ENCODE measurements at places on chromosomes 5 and 9.

DNA sequence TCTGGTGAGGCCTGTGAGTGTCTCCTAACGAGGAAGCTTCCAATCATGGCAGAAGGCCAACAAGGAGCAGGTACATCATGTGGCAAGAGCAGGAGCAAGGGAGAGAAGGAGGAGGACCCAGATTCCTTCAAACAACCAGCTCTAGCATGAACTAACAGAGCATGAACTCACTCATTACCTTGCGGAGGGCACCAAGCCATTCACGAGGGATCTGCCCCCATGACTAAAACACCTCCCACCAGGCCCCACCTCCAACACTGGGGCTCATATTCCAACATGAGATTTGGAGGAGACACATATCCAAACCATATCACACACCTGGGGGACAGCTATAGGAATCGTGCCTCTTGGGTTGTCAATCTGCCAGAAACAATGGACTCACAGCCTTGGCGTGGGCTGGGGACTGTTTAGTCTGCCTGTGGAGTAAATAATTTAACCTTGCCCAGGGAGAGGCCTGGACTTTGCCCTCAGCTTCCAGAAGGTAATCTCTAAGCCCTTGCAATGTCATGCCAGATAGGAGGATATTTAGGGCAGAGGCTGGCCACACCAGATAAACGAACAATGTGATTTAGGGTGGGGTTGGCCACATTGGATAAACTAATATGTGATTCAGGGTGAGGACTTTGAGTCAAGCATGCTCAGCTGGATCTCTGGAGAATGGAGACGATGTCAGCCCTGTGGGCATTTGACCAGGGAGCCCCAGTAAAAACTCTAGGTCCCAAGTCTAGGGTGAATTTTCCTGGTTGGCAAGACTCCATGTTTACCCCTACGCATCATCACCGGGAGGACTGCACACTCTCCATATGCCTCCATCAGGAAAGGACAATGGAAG lies 13.6 kb upstream of the VDAC1 start:
- no peak for DNase-seq

DNA sequence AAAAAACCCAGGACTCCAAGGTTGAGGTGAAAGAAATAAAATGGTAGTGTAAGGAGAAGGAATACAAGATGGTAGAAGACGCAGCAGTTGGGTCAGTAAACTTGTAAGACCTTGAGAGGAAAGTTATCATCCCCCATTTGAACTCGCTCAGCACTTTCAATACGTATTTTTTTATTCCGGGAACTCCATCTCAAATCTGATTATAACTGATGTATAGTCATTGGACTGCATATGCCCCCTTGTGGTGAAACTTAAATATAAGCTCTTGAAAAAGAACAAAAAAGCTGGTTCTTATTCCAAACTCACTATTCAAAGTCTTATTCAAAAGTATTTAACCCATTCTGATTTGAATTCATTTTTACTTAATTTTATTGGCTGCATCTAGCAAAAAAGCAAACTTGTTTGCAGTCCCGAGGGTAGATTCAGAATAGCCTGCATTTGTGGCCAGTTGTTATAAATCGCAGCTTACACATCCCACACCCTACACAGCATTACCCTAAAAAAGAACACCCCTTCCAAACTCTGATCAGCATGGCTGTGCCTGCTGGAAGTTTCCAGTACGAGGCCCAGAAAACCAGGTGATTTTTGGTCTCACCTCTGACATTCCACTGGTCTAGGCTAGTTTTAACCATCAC lies 118.0 kb downstream of the ESM1 start:
- DNase-seq: no peak

- DNase-seq: no peak
Measured at GRCh38 chr9:126495411-126496180, 118.1 kb upstream of the LMX1B start.

- DNase-seq: no peak
Measured at GRCh38 chr5:68531970-68532369, 316.4 kb downstream of the PIK3R1 start.

- DNase-seq: peak; percentile 54
Measured at GRCh38 chr5:14415698-14416074, 165.9 kb upstream of the OTULINL start.

- DNase-seq: no peak
Measured at GRCh38 chr5:57494104-57495098, 11.8 kb upstream of the ACTBL2 start.

DNA sequence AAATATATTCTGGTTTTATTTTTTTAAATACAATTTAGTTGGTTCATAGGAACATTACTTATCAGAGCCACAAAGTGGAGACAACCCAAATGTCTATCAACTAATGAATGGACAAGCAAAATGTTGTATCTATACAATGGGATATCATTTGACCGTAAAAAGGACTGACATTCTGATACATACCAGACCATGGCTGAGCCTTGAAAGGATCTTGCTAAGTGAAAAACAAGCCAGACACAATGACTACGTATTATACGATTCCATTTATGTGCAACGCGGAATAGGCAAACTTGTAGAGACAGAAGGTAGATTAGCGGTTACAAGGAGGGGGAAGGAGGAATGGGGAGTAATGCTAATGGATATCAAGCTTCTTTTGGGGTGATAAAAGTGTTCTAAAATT lies 621.6 kb downstream of the BNC2 start:
- no peak for DNase-seq

GRCh38 chr9:82127465-82127864 lies 138.9 kb downstream of the SPATA31D1 start:
- DNase-seq: no peak

DNA sequence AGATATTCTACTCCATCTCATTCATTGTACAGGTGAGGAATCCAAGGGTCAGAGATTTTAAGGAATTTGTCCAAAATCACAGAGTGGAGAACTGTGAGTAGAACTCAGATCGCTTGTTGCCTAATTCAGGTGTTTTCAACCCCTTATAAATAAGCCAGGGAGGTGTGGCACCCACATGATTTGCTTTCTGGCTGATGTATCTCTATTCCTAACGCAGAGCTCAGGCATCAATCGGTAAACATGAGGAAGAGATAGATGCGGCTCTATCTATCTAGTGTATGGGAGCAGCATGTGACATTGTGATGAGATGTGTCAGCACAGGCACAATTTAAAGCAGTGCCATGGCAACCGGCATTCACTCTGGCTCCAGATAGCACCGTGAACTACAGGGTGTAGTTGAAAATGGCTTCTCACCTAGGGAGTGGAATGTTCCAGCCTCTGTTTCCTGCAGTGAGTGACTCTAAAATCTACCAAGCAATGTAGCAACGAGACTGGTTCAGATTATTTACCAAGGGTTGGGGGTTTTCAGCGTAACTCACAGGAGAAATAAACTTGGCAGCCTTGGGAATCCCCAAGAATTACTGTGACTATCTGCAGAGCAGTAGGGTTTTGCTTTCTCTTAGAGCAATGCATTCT lies 53.4 kb upstream of the SUB1 start:
- DNase-seq: peak; percentile 41

Data from GM06990 (cell line).